ENCODE measurements at places on chromosomes 7 and 10. TPM values are rescaled to one million over a fixed set of nuclear protein-coding genes. Genes with fewer than 3 reads are reported as not detected.

Gene GTPBP10
- 16.5 TPM for total RNA-seq

Gene CLRN3
- not detected for total RNA-seq

Gene COL1A2
- total RNA-seq = 18.6 TPM

Gene TAC1
- not detected for total RNA-seq

Gene SH2D4B
- total RNA-seq = not detected

Gene OR2A5
- not detected for total RNA-seq

Gene ZNF467
- not detected for total RNA-seq

Gene ALOX5
- not detected for total RNA-seq

Gene CDK5
- 31.6 TPM for total RNA-seq

Gene SPDYE5
- not detected for total RNA-seq

Gene ERVW-1
- not detected for total RNA-seq

Gene GPR26
- total RNA-seq = not detected

Gene SPAM1
- total RNA-seq = not detected

Gene NEBL
- total RNA-seq = under 0.01 TPM

Gene CFAP70
- total RNA-seq = 1.5 TPM

Gene MKX
- not detected for total RNA-seq

Gene CTTNBP2
- total RNA-seq = 11.9 TPM

Gene CYP2C8
- under 0.01 TPM for total RNA-seq

Gene CYP2W1
- total RNA-seq = not detected

Gene STX1A
- 7.0 TPM for total RNA-seq

Gene UCN3
- not detected for total RNA-seq

Gene ZNF33A
- 8.6 TPM for total RNA-seq

Gene SYT15B
- total RNA-seq = under 0.01 TPM

Gene CHN2
- total RNA-seq = 2.6 TPM

Gene RELN
- total RNA-seq = not detected

Gene CARD11
- not detected for total RNA-seq

Gene JCAD
- under 0.01 TPM for total RNA-seq

Gene CYP2C9
- not detected for total RNA-seq

Gene CYP2E1
- under 0.01 TPM for total RNA-seq

Gene ZNF777
- total RNA-seq = 10.7 TPM

Gene CALHM3
- total RNA-seq = not detected

Gene NAPEPLD
- 28.2 TPM for total RNA-seq

Gene TMEM225B
- total RNA-seq = 1.1 TPM

Gene ST7
- 273 TPM for total RNA-seq

Gene CALU
- total RNA-seq = 243 TPM

Gene MGAM2
- total RNA-seq = not detected

Gene MMRN2
- 0.15 TPM for total RNA-seq

Gene UTF1
- not detected for total RNA-seq

Gene CTNNA3
- total RNA-seq = not detected

Gene CFAP69
- total RNA-seq = 1.5 TPM

Gene TMEM273
- not detected for total RNA-seq

Gene MYO1G
- under 0.01 TPM for total RNA-seq

Gene MRLN
- total RNA-seq = not detected

Gene PARD3
- 27.5 TPM for total RNA-seq
